ENCODE measurements at places on chromosomes 3 and 15.

- no peak for DNase-seq
These were observed 145.6 kb downstream of the LRRC3B start for GRCh38 chr3:26768068-26768651.

GRCh38 chr3:136428167-136428566, 178.0 kb downstream of the PCCB start:
- no peak for DNase-seq

DNA sequence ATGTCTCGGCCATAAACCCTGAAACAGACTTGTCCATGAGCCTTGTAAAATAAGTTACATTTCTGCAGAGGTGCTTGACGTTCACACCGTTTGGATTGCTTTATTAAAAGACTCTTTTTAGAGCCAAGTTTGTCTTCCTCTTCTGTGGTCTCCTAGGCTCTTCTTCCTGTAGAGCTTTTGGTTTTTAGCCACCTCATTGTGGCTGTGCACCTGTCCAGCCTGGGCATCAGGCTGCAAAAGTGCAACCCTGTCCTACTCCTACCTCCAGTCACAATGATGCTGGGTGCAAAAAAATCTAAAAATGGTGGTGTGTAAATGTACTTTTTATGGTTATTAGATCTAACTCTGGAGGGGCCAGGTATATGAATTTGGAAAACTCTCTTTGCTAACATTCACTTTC, 2.8 kb upstream of the RIOX2 start:
- no peak for DNase-seq

GRCh38 chr3:170003881-170004356, 33.9 kb upstream of the GPR160 start:
- no peak for DNase-seq

- DNase-seq: no peak
These were observed 301.2 kb upstream of the CDIN1 start for GRCh38 chr15:36278219-36278618.

DNA sequence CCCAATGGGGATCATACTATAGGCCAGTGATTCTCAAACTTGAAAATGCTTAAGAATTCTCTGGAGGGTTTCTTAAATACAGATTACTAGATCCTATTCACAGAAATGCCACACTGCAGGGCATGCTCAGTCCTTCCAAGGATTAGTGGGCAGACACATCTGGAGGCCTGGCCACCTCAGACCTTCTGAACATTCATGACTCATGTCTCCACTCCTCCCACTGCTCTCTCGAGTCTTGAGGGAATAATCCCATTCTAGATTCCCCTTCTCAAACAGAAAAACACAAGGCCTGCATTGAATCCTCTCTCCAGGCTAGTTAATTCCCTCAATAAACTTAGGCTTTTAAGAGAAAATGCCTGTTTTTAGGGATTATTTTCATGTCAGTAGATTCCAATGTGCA, 22.1 kb downstream of the ZNF621 start:
- DNase-seq: no peak

- no peak for DNase-seq
These were observed 6.0 kb downstream of the SENP8 start for GRCh38 chr15:72124218-72124617.

DNA sequence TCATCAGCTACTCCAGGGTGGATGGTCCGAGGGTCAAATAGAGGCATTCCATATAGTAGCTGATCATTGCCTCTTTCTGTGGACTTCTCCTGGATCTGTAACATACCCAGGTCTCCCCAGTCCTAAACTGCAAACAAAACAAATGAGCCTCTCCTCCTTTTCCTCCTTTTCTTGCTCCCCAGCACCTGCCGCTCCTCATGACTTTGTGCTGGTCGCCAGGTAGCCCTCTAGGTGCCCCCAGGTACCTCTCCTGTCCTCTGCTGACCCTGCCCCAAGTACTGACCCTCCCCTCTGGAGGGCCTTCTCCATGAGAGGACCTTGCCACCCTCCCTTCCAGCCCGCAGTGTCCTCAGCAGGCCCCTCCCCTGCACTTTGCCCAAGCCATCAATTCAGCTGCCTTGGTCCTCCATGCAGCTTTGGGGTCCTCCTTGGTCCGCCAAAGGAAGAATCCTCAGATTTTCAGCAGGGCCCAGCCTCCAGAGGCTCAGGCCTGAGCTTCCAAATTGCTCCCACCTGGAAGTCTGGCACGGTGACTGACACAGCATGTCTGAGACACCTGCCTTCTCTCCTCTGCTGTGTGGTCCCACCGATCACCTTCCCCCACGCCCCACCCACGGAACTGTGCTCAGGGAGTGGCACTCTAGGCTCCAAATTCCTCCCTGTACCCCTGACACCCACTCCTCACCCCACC, 111.0 kb downstream of the LRRK1 start:
- DNase-seq: no peak

- DNase-seq: no peak
These were observed 51.1 kb downstream of the STRIT1 start for GRCh38 chr3:155242342-155242741.

- no peak for DNase-seq
These were observed 149.3 kb downstream of the FMN1 start for GRCh38 chr15:33045066-33045810.

DNA sequence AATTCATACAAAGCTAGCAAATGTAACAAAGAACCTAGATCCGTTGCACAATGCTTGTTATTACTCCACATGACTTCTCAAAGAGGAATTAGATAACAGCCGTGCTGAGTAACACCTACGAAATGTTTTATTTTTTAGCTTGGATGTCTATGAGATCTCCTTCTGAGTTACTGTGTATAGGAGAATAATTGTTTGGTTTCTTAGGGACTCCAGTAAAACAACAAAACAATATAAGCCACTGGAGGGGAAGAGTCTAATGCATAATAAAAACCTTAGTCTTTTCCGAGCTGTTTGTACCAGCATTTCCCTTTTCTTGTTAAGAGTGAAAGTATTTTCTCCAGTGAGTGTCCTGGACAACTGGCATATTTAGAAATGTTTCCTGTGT, 15.6 kb downstream of the SNAP23 start:
- DNase-seq: no peak

- DNase-seq: no peak
These were observed 11.6 kb upstream of the DPH6 start for GRCh38 chr15:35557544-35557943.

DNA sequence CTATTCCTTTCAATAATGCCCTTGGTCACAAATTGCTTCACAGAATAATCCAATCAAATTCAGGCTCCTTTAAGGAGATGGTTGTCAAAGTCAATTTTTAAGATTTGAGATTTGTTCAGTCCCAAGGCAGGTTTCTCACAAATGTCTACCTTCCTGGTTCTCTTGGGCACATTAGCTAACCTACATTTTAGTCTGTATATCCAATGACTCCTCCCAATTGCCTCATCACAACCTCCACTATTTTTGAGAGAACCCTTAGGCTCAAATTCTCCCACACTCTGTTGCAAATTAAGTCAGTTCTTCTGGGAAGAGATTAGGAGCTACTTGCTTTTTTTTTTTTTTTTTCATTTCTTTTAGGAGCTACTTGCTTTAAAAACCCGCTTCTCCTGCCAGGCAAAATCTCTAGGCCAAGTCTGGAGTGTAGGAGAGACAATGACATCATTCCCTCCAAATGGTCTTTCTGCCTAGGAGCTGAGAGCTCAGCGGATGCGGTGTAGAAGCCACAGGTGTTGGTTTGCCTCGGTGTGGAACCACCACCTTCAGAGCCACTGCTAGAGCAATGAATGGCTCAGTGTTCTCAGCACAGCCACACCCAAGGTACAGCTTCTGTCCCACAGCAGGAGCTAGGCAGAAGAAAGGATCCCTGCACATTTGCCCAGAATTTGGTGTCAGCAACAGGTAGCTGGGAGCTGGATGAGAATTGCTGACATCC, 10.0 kb upstream of the INO80 start:
- DNase-seq: no peak

GRCh38 chr3:149095487-149095886, 9.2 kb upstream of the HLTF start:
- DNase-seq: no peak

DNA sequence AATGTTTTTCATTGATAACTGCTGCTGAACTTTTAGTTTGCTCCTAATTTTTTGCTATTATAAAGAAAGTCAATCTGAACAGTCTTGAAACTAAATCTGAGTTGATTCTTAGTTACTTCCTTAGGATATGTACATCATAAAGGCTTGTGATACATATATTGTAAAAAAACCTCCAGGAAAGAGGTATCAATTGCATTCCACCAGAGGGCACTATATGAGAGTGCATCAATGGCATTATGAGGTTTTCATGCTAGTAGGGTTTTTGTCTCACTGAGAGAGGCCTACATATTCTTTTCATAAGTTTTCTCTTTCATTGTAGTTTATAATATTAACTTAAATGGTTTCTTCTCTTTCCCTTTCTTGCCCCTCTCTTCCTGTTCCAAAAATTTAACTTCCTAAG, 46.9 kb downstream of the PIK3R4 start:
- no peak for DNase-seq

- DNase-seq: no peak
These were observed 308.1 kb upstream of the RASGRP1 start for GRCh38 chr15:38872732-38873131.

DNA sequence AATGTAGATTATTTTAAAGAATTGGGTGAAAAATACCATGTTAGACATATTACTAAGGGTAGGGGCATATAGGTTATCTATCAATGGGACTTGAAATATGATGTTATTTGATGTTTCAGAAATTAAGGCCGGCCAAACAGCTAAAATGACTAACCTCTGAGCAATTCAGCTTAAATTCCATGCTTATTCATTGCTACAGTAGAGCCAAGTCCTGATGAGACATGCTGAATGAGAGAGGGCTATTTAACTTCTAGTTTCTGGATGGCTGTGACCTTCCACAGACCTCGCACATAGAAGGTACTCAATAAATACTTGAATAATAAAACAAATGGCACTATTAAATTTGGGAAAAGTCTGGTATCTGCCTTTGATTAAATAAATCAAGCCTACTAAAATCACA, 175.6 kb upstream of the WNT5A start:
- no peak for DNase-seq

GRCh38 chr15:22933641-22934061, 46.5 kb downstream of the CYFIP1 start:
- DNase-seq: no peak
